Aorta (tissue), 5 donors: ENCODE measurements at places on chromosomes 2 and 18. TPM values are rescaled to one million over a fixed set of nuclear protein-coding genes. Genes with fewer than 3 reads are reported as not detected.
A peak's percentile ranks its signal among the peaks of the same experiment; 100 is the strongest.

DNA sequence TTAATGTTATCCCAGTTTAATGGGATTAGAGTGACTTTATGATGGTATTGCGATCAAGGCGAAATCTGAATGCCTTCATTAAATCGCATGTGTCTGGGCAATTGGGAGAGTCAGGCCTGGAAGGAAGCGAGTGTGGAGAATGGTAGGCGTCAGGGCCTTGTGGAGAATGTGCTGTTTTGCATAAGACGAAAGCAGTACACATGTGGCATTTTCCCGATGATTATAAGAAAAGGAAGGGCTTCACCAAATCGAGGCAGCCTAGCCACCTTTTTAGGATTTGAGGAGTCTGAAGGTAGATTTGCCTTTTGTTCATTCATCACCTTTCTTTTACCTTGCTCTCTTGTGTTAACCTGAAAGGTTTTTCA, 1.0 kb downstream of the ZNF532 start:
- H3K27ac ChIP-seq, result peak overlapping the region; percentile 100
- H3K4me3 ChIP-seq, result no peak overlapping the region
- DNase-seq, result no peak
- no peaks in the 10 kb centered on the region for H3K27me3 ChIP-seq
- peaks cover 11% of the 10 kb centered on the region for H3K4me1 ChIP-seq

The UGT1A8 gene
- total RNA-seq, result not detected

DNA sequence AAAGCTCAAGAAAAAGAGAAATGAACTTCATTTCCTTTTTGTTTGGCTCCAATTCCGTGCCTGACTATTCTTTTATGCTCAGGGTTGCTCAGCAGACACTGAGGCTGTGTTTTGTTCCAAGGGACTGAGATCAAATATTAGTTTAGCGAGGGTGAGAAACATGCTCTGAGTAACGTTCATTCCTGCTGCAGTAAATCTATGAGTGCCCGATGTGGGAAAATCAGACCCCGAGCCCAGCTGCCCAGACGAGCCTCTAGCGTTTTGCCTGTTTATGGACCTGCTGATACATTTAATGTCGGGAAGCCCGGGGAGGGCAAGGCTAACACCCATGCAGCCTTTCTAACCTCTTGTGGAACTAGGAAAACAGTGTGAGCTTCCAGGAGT, 119.2 kb downstream of the VAPA start:
- DNase-seq, result no peak
- no peak overlapping the region for H3K4me3 ChIP-seq
- H3K36me3 ChIP-seq, result no peaks in the 10 kb centered on the region
- H3K4me1 ChIP-seq, result no peaks in the 10 kb centered on the region
- peak overlapping the region; percentile 3 for H3K27ac ChIP-seq

- no peaks in the 10 kb centered on the region for H3K27me3 ChIP-seq
- no peak overlapping the region for H3K27ac ChIP-seq
- H3K36me3 ChIP-seq, result no peaks in the 10 kb centered on the region
Measured at GRCh38 chr2:45932278-45932975, 281.0 kb downstream of the PRKCE start.

DNA sequence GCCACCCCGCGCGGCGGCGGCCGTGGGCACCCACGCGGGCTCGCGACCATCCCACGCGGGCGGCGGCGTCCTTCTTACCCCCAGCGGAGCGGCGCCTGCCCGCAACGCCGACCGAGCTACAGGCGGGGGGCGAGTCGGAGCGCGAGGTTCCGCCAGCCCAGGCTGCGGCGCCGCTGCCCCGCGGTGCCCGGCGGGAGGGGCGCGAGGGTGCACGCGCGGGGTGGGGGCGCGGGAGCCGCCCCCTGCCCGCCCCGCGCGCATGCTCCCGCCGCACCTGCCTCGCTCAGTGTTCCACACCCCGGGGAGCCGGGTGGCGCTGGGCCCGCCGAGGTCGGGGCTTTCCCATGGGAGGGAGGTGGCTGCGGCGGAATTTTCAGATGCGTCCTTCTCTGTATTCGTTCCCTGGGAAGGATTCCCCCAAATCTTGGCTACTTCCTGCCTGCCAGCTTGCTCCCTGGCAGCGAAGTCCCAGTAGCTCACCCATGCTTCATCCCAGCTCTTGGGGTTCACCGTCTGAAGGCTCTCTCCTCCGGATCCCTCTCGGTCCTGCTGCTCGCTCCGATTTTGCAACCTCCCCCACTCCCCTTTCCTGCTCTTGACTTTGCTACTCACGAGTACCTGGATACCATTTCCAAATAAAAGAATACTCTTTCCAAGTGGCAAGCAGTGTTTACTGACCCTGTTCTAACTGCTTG, at the start of gene L3MBTL4:
L3MBTL4 (minus strand) TSS at position 189 of the 695 bp plus-strand sequence. CDS start 103,286 bp downstream, outside the sequence.
- H3K36me3 ChIP-seq, result no peaks in the 10 kb centered on the region
- DNase-seq, result no peak
- H3K27ac ChIP-seq, result no peak within 1 kb of the TSS
- H3K4me1 ChIP-seq, result no peaks in the 10 kb centered on the region
- no peaks in the 10 kb centered on the region for H3K27me3 ChIP-seq
- H3K4me3 ChIP-seq, result peak within 1 kb of the TSS; percentile 90

DNA sequence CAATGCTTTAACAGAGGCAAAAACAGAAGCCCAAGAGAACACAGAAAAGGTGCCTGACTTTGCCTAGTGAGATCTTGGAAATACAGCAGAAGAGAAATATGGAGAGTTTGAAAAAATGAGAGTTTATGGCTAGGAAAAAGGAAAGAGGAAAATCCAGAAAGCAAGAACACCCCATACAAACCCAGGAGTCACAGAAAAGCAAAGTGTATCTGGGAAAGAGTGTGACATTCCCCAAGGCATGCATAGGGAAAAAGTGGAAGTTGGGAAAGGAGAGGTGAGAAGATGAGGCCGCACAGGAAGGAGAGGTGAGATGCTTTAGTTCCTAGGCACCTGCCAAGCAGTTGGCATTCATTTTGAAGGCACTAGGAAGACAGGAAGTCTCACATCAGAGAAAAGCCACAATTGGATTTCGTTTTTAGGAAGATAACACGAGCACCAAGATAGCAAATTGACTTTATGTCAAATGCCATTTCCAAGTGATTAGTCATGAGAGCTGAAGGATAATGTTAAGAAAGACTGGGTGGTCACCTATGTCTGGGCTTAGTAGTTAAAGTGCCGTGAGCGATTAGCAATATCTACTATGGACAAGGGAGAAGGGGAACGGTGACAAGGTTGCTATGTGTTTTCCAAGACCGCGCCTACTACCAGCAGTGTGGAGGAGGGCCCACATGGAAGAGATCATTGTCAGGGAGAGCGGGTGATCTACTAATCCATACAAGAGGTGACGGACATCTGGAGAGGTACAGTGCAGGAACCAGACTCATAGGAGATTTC, 224.1 kb upstream of the PARD3B start:
- no peak overlapping the region for H3K27ac ChIP-seq
- peaks cover 1% of the 10 kb centered on the region for H3K27me3 ChIP-seq
- H3K36me3 ChIP-seq, result no peaks in the 10 kb centered on the region
- no peaks in the 10 kb centered on the region for H3K4me1 ChIP-seq
- no peak overlapping the region for H3K4me3 ChIP-seq
- peak; percentile 24 for DNase-seq

DNA sequence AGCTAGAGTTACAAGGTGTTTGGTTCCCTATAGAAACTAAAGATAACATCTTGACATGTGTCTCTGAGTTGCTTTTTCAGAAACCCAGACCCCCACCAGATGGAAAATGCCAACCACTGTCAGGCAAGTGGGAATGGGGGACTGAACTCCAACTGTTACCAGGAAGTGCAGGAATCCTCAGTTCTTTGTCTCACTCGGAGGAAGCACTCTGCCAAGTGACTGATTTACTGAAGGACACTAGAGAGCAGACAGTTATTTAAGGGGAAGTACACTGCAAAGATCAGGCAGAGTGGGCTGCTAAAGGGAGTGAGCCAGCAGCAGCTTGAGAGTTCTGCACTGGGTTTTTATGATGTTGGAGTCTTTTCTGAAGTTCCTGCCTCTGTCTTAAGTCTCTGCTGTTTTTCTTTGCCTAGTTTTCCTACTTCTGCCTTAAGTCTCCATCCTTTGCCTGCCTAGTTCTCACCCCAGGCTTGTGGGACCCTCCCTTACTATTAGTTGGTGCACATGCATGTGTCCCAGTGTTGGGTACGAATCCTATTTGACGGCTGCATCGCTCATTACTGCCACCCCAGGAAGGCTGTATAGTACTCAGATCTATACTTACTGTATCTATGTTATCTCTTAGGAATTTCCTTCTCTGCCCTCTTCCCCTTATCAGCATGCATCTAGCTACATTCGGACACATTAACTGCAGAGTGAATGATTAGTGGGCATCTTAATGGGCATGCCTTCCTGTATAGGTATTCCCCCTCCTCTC, 97.1 kb downstream of the TEX51 start:
- no peaks in the 10 kb centered on the region for H3K36me3 ChIP-seq
- H3K4me1 ChIP-seq, result no peaks in the 10 kb centered on the region
- no peaks in the 10 kb centered on the region for H3K27me3 ChIP-seq
- no peak overlapping the region for H3K27ac ChIP-seq
- DNase-seq, result no peak
- H3K4me3 ChIP-seq, result no peak overlapping the region

GRCh38 chr2:173649527-173650219, 295.0 kb downstream of the CDCA7 start:
- H3K27me3 ChIP-seq, result no peaks in the 10 kb centered on the region
- no peak overlapping the region for H3K4me3 ChIP-seq
- DNase-seq, result no peak
- no peak overlapping the region for H3K27ac ChIP-seq
- no peaks in the 10 kb centered on the region for H3K4me1 ChIP-seq

- H3K4me1 ChIP-seq, result no peaks in the 10 kb centered on the region
- H3K27ac ChIP-seq, result no peak overlapping the region
- DNase-seq, result no peak
- no peaks in the 10 kb centered on the region for H3K36me3 ChIP-seq
- H3K27me3 ChIP-seq, result no peaks in the 10 kb centered on the region
Measured at GRCh38 chr2:14513903-14514302, 118.6 kb upstream of the LRATD1 start.

The TDRD15 gene
- total RNA-seq, result 0.06 TPM

DNA sequence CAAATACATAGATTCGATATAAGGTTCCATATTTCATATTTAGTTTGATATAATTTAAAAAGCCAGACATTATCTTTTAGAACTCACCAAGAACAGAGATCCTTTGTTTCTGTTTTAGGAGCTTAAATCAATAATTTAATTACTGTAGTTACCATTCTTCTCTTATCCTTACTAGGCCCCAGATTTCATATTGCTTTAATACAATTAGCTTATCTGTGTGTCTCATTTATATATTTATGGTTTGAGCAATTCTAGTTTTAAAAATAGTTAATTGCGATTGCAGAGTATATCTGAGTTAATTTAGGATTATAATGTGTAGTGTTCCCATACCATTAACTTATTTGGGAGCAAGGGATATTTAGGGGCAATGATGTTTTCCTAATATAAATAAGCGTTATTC, 558.8 kb upstream of the ZNF804A start:
- H3K36me3 ChIP-seq, result no peaks in the 10 kb centered on the region
- H3K27me3 ChIP-seq, result no peaks in the 10 kb centered on the region
- no peak for DNase-seq
- peaks cover 2% of the 10 kb centered on the region for H3K4me1 ChIP-seq
- no peak overlapping the region for H3K27ac ChIP-seq
- H3K4me3 ChIP-seq, result no peak overlapping the region

DNA sequence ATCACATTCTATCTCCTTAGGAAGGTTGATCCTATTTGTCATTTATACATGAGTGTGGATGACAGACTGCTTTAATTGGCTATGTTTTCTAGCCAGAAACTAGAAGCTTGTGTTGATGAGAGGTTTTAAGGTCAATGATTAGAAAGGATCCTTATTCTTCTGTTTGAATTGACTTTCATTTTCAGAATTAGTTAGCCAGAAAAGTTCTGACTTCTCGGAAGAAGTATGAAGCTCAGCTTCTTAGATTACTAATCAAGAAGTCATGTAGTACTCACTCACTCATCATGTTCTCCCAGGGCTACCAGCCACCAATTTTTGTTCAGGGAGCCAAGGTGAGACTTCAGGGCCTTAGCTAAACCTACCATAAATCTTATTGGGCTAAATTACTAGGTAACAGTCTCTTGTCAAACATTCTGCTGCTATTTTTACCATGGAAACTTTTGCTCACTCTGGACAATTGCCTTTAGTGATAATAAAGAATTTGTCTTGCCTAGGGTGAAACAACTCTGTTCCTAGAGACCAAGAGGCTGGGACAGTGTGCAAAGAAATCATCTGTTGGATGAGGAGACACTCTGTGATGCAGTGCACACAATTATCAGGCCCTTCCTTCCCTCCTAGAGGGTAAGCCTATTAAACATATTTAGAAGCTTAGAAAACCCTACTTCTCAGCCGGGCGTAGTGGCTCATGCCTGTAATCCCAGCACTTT, 111.6 kb upstream of the DNMT3A start:
- DNase-seq, result no peak
- no peaks in the 10 kb centered on the region for H3K27me3 ChIP-seq
- no peaks in the 10 kb centered on the region for H3K4me1 ChIP-seq
- no peak overlapping the region for H3K27ac ChIP-seq
- no peaks in the 10 kb centered on the region for H3K36me3 ChIP-seq

- H3K27ac ChIP-seq, result no peak overlapping the region
- H3K4me3 ChIP-seq, result no peak overlapping the region
- DNase-seq, result no peak
- H3K27me3 ChIP-seq, result no peaks in the 10 kb centered on the region
Measured at GRCh38 chr2:52210161-52210560, 1178.2 kb upstream of the NRXN1 start.

GRCh38 chr2:220192994-220193753, 565.7 kb downstream of the SLC4A3 start:
- no peaks in the 10 kb centered on the region for H3K36me3 ChIP-seq
- no peak overlapping the region for H3K27ac ChIP-seq
- H3K4me1 ChIP-seq, result no peaks in the 10 kb centered on the region
- no peak for DNase-seq
- H3K27me3 ChIP-seq, result no peaks in the 10 kb centered on the region
- H3K4me3 ChIP-seq, result no peak overlapping the region

DNA sequence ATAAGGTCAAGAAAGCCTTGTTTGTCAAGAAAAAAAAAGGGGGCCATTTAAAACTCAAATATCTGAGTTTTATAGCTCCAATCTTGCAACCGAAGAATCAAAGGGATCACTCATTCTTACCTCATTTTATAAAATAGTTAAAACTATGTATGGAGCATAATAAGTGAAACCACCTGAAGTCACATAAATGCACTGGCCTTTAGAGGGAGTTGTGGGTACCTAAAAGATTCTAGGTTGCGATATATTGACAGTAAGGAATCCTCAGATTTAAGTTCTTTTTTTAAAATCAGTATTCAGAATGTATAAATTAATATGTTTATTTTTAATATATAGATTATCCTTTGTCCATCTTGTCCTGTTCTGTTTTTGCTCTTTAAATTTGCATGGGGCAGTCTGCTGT, 3.4 kb downstream of the ARHGAP28 start:
- DNase-seq, result no peak
- H3K27ac ChIP-seq, result no peak overlapping the region
- H3K4me1 ChIP-seq, result no peaks in the 10 kb centered on the region
- H3K27me3 ChIP-seq, result no peaks in the 10 kb centered on the region
- no peaks in the 10 kb centered on the region for H3K36me3 ChIP-seq
- H3K4me3 ChIP-seq, result no peak overlapping the region
